Left renal pelvis (tissue), 4 donors: ENCODE measurements at places on chromosomes 5 and 9. TPM values are rescaled to one million over a fixed set of nuclear protein-coding genes. Genes with fewer than 3 reads are reported as not detected.

The BSPRY gene
- 8.8 TPM for polyA plus RNA-seq

The NR5A1 gene
- polyA plus RNA-seq = 0.18 TPM

The EQTN gene
- polyA plus RNA-seq = 0.40 TPM

The TMC1 gene
- polyA plus RNA-seq = 0.82 TPM

The SAXO1 gene
- polyA plus RNA-seq = 0.12 TPM

The NRARP gene
- 7.6 TPM for polyA plus RNA-seq

The CD14 gene
- 9.6 TPM for polyA plus RNA-seq

The ADRA1B gene
- polyA plus RNA-seq = 2.7 TPM

The IFNB1 gene
- polyA plus RNA-seq = not detected

The SELENOP gene
- polyA plus RNA-seq = 497 TPM

The TAF9 gene
- 56.9 TPM for polyA plus RNA-seq

The DIRAS2 gene
- 0.76 TPM for polyA plus RNA-seq

The MTAP gene
- 46.3 TPM for polyA plus RNA-seq

The NR2F1 gene
- 235 TPM for polyA plus RNA-seq

The OGN gene
- 122 TPM for polyA plus RNA-seq

The DDX4 gene
- polyA plus RNA-seq = 0.14 TPM

The GHR gene
- polyA plus RNA-seq = 17.1 TPM
